ENCODE measurements at places on chromosomes 6 and 20. TPM values are rescaled to one million over a fixed set of nuclear protein-coding genes. Genes with fewer than 3 reads are reported as not detected.

DNA sequence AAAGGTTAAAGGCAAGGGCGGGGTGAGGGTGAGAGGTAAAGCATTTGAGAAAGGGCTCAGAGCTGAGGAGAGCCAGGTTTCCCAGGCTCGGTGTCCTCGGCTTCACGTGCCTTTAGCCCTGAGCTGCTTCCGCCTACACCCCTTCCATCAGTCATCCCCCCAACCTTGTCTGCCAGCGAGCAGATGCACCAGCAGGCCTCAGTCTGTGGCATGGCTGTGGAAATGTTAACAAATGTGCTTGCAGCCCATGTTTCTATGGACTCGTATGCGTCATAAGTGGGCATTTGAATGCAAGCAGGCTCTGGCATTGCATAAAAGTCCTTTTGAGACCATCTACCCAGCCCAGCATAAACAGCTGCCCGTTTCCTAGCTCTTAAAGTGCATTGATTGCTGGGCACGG, 88.8 kb downstream of the SYNJ2 start:
- no peak for DNase-seq

GRCh38 chr20:40633123-40633850, 55.7 kb downstream of the MAFB start:
- DNase-seq: no peak

Gene EYA2
- not detected for total RNA-seq

- peak; percentile 46 for DNase-seq
Measured at GRCh38 chr6:148620579-148621298, 126.1 kb upstream of the UST start.

DNA sequence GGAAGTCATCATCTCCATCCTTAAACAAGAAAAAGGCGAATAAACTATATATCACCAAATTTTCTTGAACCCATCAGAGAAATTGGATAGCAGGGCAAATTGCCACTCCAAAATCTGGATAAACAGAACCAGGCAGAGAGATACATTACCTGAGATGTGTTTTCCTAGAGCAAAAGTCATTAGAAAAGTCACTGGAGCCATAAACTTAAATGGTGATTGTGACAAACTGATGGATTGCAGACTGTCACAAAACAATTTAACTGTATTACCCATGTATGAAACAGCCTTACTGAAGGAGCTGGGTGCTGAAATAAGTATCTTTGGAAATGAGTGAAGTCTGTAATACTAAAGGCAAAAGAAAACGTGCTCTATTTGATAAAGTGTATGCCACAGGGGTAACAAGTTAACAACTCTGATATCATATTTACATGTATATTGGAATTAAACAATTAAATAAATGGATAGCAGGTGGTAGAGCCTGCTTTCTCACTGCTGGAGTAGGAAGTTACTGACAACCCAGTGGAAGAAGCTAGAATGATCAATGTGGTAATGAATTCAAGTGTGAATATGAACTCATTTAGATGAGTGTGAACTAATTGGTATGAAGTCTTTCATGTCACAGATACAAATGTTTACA, 186.9 kb downstream of the LMBRD1 start:
- DNase-seq: no peak

Gene FIG4
- total RNA-seq: 21.0 TPM

Gene C6orf141
- total RNA-seq: 0.67 TPM

GRCh38 chr6:122657601-122658000, 47.4 kb downstream of the PKIB start:
- no peak for DNase-seq

GRCh38 chr20:25227317-25227831, 20.5 kb upstream of the PYGB start:
- DNase-seq: no peak

DNA sequence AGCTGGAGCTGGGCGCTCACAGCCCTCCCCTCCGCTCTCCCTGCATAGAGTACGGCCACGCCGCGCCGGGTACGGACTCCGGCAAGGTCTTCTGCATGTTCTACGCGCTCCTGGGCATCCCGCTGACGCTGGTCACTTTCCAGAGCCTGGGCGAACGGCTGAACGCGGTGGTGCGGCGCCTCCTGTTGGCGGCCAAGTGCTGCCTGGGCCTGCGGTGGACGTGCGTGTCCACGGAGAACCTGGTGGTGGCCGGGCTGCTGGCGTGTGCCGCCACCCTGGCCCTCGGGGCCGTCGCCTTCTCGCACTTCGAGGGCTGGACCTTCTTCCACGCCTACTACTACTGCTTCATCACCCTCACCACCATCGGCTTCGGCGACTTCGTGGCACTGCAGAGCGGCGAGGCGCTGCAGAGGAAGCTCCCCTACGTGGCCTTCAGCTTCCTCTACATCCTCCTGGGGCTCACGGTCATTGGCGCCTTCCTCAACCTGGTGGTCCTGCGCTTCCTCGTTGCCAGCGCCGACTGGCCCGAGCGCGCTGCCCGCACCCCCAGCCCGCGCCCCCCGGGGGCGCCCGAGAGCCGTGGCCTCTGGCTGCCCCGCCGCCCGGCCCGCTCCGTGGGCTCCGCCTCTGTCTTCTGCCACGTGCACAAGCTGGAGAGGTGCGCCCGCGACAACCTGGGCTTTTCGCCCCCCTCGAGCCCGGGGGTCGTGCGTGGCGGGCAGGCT, 4.6 kb downstream of the KCNK15 start:
- DNase-seq: peak; percentile 19

- DNase-seq: no peak
Measured at GRCh38 chr6:18269253-18269652, 4.9 kb upstream of the DEK start.

Gene SPTLC3
- total RNA-seq: 1.4 TPM

DNA sequence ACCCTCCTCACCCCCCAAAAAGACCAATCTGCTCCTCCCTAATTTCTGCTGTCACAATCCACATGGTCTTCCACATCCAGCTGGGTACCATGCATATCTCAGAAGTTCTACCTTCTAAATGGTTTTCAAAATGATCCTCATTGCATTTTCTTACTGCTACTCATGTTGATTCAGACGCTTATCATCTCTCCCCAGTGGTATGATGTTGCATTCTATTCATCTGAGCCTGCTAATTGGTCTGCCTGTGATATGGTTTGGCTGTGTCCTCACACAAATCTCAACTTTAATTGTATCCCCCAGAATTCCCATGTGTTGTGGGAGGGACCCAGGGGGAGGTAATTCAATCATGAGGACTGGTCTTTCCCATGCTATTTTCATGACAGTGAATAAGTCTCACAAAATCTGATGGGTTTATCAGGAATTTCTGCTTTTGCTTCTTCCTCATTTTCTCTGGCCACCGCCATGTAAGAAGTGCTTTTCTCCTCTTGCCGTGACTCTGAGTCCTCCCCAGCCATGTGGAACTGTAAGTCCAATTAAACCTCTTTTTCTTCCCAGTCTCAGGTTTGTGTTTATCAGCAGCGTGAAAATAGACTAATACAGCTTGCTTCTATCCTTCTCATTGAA, 41.4 kb upstream of the CLIC5 start:
- no peak for DNase-seq

GRCh38 chr20:53635221-53635620, 41.6 kb upstream of the ZNF217 start:
- DNase-seq: no peak

- no peak for DNase-seq
Measured at GRCh38 chr6:49336514-49337131, 126.4 kb downstream of the MMUT start.

Gene DEFB113
- not detected for total RNA-seq

- DNase-seq: peak; percentile 73
Measured at GRCh38 chr6:53484476-53485280, 60.2 kb downstream of the GCLC start.

DNA sequence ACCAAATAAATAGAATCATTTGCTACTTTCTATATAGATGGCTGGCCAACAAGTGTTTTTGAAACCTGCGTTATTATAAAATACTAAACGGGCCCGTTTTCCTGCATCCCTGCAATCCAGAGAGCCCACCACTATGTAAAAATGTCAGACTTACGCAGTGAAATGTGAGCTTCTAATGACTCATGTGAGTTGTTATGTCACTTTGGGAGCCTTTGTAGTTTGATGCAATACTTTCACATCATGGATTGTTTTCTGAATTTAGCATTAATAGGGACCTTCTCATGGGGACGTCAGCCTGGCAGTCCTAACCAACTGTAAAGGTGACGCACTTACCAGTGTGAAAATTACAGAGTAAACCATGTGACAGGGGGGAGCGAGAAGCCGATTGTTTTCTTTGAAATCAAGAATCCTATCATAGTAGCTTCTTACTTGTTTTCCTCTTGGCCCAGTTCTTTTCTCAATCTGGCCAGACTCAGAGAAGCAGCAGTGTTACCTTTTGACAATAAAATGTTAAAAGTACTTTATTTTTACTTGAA, 75.3 kb downstream of the SSR1 start:
- no peak for DNase-seq

DNA sequence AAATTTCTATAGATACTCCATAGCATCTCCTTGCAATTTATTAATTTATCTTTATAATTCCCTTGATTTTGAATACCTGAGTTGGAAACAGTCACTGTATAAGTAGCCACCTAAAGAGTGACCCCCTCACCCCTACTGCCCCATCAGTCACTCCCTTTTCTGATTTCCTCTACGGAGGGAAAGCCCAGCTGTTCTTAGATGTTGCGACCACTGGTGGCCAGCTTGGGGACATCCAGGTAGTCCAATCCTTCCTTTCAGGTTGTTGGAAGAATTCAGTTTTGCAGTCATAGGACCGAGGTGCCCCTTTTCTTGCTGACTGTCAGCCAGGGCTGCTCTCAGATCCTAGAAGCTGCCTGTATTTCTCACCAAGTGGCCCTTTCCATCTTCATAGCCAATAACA, 87.8 kb downstream of the BMP6 start:
- DNase-seq: no peak

DNA sequence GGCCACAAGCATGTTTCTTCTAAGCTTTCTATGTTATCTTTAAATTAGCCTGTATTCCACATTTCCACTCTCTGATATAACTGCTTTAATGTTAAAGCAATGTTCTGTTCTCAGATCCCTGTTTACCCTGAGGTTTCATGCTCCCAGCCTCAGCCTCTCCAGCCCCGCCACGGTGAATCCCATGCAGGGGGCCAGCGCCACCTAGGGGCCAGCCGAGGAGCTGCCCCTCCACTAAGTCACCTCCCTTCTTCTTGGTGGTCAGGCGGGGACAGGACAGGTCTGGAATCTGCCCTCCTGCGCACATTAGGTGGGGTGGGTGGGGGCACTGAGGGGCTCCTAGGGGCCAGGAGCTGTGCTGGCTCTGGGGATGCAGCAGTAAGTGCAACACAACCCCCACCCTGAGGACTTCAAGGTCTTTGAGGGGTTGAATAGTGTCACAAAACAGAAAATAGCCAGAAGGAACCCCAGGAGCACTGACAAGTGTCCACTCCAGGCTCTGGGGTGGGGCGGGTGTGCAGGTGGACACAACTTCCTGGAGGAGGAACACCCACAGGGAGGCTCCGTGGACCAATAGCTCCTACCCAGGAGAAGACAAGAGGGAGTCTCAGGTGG, 61.6 kb downstream of the RAB44 start:
- peak; percentile 90 for DNase-seq

- no peak for DNase-seq
Measured at GRCh38 chr6:107509506-107509905, 19.6 kb downstream of the SOBP start.

DNA sequence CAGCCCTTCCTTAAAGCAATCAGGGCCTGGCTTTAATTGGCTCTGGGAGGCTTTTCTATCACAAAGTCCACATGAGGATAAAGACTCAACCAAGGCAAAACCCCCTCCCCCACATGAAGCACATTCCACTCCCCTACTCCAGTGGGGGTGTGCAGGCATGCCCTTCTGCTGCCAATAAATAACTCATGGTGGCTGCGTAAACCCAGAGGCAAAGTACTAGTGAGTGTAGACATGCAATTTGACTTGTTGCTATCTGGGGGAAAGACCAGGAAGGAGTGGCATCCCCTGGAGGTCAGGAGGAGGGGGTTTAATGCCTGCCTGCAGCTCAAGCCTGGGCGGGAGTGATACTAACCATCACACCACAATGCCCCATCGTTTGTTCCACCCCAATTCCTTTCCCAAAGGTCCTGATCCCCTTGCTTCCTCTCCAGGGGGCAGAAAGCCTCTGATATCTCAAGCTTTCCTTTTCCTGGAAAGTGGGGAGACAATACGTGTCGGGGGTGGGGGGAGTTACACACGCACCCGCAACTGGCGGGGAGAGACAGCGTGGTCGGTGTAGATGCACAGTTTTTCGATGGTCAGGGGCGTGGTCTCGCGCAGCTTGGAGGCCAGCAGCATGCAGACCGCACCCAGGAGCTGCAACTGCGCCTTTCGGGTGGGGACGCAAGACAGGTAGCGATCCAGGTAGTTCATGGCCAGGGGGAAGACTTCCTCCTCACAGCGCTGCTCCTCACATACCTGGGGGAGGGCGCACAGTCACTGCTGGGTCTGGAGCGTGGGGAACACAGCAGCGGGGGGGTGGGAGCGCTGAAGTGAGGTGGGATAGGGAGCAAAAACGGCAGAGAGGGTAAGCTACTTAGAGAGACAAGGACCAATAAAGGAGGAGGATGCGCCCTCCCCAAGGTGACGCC, 1.5 kb downstream of the CCND3 start:
- peak; percentile 63 for DNase-seq

DNA sequence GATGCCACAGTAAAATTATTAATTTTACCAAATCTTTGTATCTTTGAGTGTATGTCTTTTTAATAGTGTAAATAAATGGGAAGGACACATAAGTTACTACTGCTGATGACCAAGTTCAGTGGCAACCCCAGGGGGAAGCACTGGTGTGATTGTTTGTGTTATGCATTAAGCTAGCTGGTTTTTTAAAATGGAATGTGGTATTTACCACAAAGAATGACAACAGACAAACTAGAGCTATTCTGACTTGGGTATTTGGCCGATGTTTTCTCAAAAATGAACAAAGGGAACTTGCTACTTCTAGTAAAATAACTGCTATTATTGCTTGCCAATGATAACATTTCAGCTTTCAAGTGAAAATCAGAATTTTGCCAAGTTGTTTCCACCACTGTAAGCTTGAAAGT, 2.9 kb downstream of the FNDC1 start:
- no peak for DNase-seq

DNA sequence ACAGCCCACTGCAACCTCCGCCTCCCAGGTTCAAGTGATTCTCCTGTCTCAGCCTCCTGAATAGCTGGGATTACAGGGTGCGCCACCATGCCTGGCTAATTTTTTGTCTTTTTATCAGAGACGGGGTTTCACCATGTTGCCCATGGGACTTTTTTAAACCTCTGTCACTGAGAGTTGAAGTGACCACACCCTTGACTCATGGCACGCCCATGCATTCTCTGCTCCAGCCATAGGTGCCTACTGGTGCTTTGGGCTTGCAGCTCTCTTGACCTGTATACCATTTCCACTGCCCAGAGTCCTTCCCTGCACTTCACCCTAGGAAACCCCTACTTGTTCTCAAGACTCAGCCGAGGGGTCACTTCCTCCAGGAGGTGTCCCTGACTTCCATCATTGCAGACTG, 2.4 kb upstream of the SCRT2 start:
- DNase-seq: no peak

GRCh38 chr20:35025116-35025515, 67.5 kb downstream of the TRPC4AP start:
- no peak for DNase-seq

- DNase-seq: no peak
Measured at GRCh38 chr6:100968949-100969348, 87.8 kb upstream of the ASCC3 start.

- DNase-seq: no peak
Measured at GRCh38 chr6:80544555-80544954, 438.1 kb downstream of the BCKDHB start.

Gene HIVEP1
- total RNA-seq: 70.1 TPM

- no peak for DNase-seq
Measured at GRCh38 chr6:148682990-148683389, 63.8 kb upstream of the UST start.

All from activated T-cell treated with anti-CD3 and anti-CD28 coated beads, Interleukin-2, amount 50 U/mL, for 72 hours (primary cell).